ENCODE measurements at places on chromosomes 6 and 20. TPM values are rescaled to one million over a fixed set of nuclear protein-coding genes. Genes with fewer than 3 reads are reported as not detected.

The SPATS1 gene
- total RNA-seq: not detected

The ID4 gene
- not detected for total RNA-seq

DNA sequence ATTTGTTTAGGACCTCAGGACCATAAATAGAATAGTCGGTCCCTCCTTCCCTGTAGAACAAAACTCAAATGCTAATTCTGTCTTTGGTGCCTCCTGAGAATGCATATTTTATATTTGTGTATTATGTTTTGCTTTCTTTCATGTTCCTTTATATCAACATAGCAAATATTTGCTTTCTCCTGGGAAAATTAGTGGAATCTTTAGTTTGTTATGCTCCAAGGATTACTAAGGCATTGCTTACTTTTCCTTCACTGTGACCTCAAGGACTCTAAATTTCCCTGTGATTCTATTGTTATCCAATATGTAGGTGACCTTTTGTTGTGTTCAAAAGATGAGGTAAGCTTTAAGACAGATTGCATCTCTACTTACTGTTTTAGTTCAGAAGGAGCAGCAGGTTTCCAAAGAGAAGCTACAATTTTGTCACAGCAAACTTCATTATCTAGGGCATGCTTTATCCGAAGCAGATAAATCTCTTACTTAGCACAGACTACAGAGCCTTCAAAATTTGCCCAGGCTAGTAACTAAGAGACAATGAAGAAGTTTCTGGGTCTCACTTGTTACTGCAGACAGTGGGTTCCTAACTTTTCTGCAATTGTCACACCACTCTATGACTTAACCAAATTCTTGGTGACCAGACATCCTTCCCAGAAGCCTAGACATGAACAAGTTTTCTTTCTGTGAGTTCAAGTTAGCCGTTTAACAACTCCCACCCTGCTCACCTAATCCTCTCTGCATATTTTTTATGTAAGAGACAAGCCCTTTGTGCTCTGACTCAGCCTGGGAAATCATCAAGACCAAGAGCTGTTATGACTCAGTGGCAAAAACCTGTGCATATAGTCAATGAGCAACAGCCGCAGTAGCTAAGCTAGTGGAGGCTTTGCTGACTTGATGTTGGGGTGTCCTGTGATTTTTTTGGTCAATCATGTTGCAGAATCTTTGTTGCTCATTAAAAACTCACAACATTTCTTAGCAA is 378.8 kb downstream of the QKI start:
- DNase-seq: no peak
- H3K4me1 ChIP-seq: peaks cover 23% of the 10 kb centered on the region
- H3K36me3 ChIP-seq: peaks cover 19% of the 10 kb centered on the region

DNA sequence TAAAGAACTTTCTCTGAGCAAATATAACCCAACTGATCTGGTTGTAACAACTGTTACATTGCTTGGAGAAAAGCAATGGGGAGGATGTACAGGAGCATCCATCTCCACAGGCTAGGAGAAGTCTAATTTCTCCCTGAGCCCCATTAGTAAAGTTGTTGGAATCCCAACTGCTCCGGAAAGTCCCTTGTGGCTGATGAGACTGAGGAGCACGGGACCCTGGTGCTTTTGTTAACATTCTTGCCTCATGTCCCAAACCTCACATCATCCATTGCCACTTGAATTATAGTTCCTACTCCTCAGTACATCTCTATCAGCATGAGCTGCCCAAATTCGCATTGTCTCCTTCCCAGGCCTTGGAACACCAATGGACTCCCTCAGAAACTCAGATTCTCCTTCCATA is 260.6 kb upstream of the BMP2 start:
- H3K4me3 ChIP-seq: no peak overlapping the region
- no peaks in the 10 kb centered on the region for H3K27me3 ChIP-seq

The ADGRF4 gene
- not detected for total RNA-seq

GRCh38 chr20:2299301-2299700 is 3.5 kb downstream of the TGM3 start:
- H3K4me3 ChIP-seq: no peak overlapping the region
- H3K36me3 ChIP-seq: no peaks in the 10 kb centered on the region
- H3K27ac ChIP-seq: no peak overlapping the region

The ARMH2 gene
- total RNA-seq: 0.74 TPM

DNA sequence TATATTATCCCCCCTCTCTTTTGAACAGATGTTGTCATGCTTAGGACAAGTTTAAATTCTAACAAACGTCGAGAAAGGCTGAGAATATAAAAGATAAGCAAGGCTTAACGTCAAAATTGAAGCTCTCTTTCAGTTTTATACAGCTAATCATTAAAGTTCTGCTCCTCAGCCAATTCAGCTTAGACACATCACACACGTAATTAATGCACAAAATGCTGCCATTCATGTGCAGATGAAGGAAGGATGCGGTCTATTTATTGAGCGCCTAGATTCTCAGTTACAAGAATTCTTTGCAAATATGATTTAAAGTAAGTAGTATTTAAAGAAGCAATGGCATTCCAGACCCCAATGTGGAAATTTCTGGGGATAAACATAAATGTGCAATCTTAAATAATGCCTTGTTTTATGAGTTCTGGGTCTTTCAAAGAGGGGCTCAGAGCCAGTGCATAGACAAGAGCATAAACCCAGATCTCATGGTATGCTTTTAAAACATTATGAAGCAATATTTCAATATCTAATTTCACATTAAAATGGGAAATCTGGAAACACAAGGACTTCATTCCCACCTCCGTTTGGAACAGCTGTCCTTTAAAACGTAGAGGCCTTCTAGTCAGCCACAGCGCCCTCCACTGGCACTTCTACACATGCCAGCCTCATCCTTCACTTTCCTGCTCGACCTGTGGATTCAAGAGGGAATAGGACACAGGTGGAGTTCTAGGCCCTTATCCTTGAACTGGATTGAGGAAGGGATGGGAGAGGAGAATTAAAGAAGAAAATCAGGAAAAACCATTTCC is 85.8 kb downstream of the LYRM4 start:
- peak overlapping the region; percentile 98 for H3K27ac ChIP-seq
- H3K27me3 ChIP-seq: no peaks in the 10 kb centered on the region
- H3K4me3 ChIP-seq: peak overlapping the region; percentile 82
- peaks cover 33% of the 10 kb centered on the region for H3K4me1 ChIP-seq
- no peaks in the 10 kb centered on the region for H3K36me3 ChIP-seq

- no peak overlapping the region for H3K27ac ChIP-seq
- H3K27me3 ChIP-seq: peaks cover 7% of the 10 kb centered on the region
- no peak for DNase-seq
Observed at GRCh38 chr6:169575365-169575764, 126.5 kb downstream of the WDR27 start.

DNA sequence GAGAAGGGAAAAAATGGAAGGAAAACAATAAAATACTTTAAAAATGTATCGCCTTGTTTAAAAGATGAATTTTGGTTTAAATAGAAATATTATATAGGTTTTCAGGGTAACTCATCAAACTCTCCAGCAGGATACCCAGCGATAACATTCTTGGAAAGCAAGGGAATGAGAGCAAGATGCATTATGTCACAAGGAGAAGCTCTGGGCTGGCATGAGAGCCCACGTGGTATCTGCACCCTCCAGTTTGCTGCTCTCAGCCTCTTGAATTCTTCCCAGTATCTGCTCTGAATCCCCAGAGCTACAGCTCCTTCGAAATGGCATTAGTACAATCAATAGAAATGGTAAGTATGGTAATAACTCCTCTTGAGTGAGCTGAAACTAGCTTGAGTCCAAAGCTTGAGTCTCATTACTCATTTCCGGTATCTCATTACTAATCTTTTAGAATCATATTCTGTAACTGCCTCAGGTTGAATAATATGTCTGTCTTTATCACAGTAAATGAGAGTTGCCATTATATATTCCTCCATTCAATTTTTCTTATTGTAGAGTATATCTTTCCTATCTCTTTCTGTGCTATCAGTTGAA is 4.9 kb upstream of the TMEM242 start:
- H3K27ac ChIP-seq: no peak overlapping the region
- peak overlapping the region; percentile 36 for H3K4me3 ChIP-seq
- no peaks in the 10 kb centered on the region for H3K36me3 ChIP-seq
- H3K27me3 ChIP-seq: peaks cover 42% of the 10 kb centered on the region

- no peak overlapping the region for H3K4me3 ChIP-seq
- DNase-seq: no peak
- no peaks in the 10 kb centered on the region for H3K36me3 ChIP-seq
- H3K27me3 ChIP-seq: no peaks in the 10 kb centered on the region
- H3K27ac ChIP-seq: no peak overlapping the region
- H3K4me1 ChIP-seq: no peaks in the 10 kb centered on the region
Observed at GRCh38 chr6:35063701-35064280, 77.3 kb downstream of the TCP11 start.

- DNase-seq: no peak
- H3K4me1 ChIP-seq: peaks cover 9% of the 10 kb centered on the region
- H3K27me3 ChIP-seq: peaks cover 2% of the 10 kb centered on the region
- H3K36me3 ChIP-seq: no peaks in the 10 kb centered on the region
- H3K4me3 ChIP-seq: no peak overlapping the region
Observed at GRCh38 chr6:110181131-110182030, 1.2 kb downstream of the CDC40 start.

The ATP9A gene
- 1.4 TPM for total RNA-seq

GRCh38 chr6:119122336-119122735 is 43.9 kb upstream of the FAM184A start:
- H3K4me3 ChIP-seq: no peak overlapping the region
- H3K36me3 ChIP-seq: no peaks in the 10 kb centered on the region
- DNase-seq: no peak

The PCIF1 gene
- 33.7 TPM for total RNA-seq

The POM121L2 gene
- not detected for total RNA-seq

DNA sequence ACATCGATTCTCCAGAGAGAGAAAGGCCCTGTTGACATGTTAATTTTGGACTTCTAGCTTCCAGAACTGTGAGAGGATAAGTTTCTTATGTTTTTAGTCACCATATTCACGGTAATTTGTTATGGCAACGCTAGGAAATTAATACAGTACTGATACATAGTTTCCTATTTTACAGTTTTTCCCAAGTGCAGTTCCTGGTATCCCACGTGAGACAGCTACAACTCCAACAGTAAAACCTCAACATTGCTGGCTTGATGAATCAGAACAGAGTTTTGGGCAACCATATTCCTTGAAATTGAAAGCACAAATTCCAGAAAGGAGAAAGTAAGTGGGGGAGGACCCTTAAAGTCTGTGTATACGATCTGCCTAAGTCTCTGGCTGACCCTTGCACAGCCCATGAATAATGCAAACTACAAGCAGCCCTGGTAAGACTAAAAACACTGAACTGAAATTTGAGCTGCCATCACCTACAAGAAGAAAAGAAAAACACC is 505.1 kb upstream of the NRSN1 start:
- H3K36me3 ChIP-seq: peaks cover 4% of the 10 kb centered on the region
- H3K4me3 ChIP-seq: no peak overlapping the region
- DNase-seq: no peak

DNA sequence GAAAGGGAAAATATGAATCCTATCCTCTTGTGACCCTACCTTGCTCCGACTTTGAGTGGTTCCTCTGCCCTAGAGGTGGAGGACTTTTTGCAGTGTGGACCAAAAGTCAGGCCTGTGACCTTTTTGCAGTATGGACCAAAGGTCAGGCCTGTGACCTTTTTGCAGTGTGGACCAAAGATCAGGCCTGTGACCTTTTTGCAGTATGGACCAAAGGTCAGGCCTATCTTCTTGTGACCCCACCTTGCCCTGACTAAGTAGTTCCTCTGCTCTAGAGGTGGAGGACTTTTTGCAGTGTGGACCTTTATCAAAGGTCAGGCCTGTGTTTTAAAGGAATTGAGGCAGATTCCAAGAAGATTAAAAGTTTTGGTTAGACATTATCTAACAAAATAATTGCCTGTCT is 10.9 kb upstream of the ERVFRD-1 start:
- no peak overlapping the region for H3K4me3 ChIP-seq
- no peak for DNase-seq
- no peaks in the 10 kb centered on the region for H3K27me3 ChIP-seq
- H3K36me3 ChIP-seq: no peaks in the 10 kb centered on the region
- H3K4me1 ChIP-seq: peaks cover 24% of the 10 kb centered on the region

- DNase-seq: no peak
- no peaks in the 10 kb centered on the region for H3K27me3 ChIP-seq
- H3K4me1 ChIP-seq: no peaks in the 10 kb centered on the region
Observed at GRCh38 chr6:89021629-89022028, 58.2 kb upstream of the RNGTT start.

DNA sequence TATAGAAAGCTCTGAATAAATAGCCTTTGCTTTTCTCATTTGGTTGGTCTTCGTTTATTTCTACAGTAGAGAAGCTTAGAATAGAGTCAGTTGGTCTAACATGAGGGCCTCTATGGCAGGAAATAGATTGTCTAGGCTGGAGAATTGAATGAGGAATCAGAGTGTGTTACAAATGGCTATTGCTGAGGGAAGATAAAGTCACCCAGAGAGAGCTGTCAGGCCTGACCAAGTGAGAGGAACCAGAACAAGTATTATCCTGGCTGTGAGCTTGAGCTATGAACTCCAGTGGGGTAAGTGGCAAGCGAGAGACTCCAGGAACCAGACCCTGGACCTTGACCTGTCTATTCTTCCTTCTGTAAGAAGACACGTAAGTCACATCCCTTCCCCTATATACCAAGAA is 353.1 kb downstream of the CD83 start:
- no peak overlapping the region for H3K27ac ChIP-seq
- no peak overlapping the region for H3K4me3 ChIP-seq
- H3K27me3 ChIP-seq: peaks cover 35% of the 10 kb centered on the region
- H3K4me1 ChIP-seq: no peaks in the 10 kb centered on the region
- H3K36me3 ChIP-seq: peaks cover 7% of the 10 kb centered on the region
- no peak for DNase-seq

GRCh38 chr6:35703554-35703953 is 14.8 kb upstream of the FKBP5 start:
- no peak for DNase-seq
- peaks cover 3% of the 10 kb centered on the region for H3K4me1 ChIP-seq
- H3K36me3 ChIP-seq: no peaks in the 10 kb centered on the region
- H3K27me3 ChIP-seq: no peaks in the 10 kb centered on the region

DNA sequence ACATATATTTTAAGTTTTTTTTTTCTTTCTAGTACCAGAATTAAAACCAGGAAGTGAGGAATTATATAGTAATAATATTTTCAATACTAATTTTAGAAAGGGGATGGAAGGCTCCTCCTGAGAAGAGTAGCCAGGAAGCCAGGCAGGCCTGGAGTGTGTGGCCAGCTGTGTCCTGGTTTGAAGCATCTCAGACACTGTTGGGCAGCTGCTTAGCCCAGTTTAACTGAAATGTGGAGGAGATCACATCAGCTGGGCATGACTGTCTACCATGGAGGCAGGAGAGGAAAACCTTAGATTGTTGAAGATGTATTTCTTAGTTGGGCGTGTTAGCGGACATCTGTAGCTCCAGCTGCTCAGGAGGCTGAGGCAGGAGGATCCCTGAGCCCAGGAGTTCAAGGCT is 142.2 kb downstream of the ARID1B start:
- no peak overlapping the region for H3K4me3 ChIP-seq
- no peak for DNase-seq
- H3K27ac ChIP-seq: no peak overlapping the region
- no peaks in the 10 kb centered on the region for H3K36me3 ChIP-seq
- H3K27me3 ChIP-seq: no peaks in the 10 kb centered on the region

GRCh38 chr6:15073883-15074465 is 171.9 kb upstream of the JARID2 start:
- H3K4me3 ChIP-seq: no peak overlapping the region
- H3K36me3 ChIP-seq: no peaks in the 10 kb centered on the region
- H3K4me1 ChIP-seq: peaks cover 12% of the 10 kb centered on the region
- no peaks in the 10 kb centered on the region for H3K27me3 ChIP-seq

The PDE10A gene
- total RNA-seq: not detected

GRCh38 chr20:54132612-54133433 is 41.0 kb downstream of the CYP24A1 start:
- H3K27me3 ChIP-seq: no peaks in the 10 kb centered on the region
- no peak for DNase-seq
- no peak overlapping the region for H3K27ac ChIP-seq
- H3K4me3 ChIP-seq: no peak overlapping the region
- no peaks in the 10 kb centered on the region for H3K4me1 ChIP-seq

GRCh38 chr6:142323377-142323776 is 21.6 kb downstream of the ADGRG6 start:
- no peaks in the 10 kb centered on the region for H3K27me3 ChIP-seq
- H3K27ac ChIP-seq: no peak overlapping the region
- H3K36me3 ChIP-seq: no peaks in the 10 kb centered on the region

Measured in natural killer cell treated with Interleukin-12 subunit alpha and Interleukin-12 subunit beta and Interleukin-15 and Interleukin-18, amount 100 ng/mL, for 72 hours (primary cell).